ENCODE measurements at places on chromosomes 3 and 15.

- no peak for DNase-seq
Measured at GRCh38 chr3:37745076-37745475, 116.6 kb upstream of the CTDSPL start.

DNA sequence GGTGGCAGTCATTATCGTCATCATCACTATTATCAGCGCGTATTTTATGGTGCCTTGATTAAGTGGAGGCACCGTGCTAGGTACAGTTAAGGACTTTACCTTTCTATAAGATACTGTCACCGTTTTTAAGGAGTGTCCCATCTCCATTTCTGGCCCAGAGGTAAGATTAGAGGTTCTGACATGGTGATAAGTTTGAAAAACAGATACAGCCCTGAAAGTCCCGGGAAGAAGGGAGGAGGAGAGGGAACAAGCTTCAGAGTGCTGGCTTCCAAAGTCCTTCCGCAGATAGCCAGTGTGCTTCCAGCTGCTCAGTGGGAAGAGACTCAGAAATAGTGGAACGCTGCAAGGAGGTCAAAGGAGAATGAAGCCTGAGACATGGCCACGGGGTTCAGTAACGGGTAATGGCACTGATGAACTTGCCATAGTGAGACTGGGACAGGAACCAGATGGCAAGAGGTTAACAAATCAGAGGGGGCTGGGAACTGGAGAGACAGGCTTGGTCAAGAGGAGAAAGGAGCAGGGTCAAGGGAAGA is 9.1 kb upstream of the TM4SF4 start:
- no peak for DNase-seq

DNA sequence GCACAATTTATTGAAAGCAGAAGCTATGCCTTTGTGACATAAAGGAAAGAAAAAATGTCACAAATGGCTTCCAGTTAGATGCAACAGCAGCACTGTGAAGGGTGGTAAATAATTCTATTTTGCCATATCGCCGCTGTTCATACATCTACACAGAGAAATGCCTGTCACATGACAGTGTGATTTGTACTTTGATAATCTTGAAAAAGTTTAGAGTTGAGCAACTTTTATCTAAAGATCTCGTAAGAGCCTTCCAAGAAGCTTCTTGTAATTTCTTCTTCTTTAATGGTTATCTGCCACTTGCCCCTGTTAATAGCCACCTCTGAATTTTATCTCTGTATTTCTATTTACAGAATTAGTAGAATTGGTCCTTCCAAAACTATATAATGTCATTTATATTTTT is 192.3 kb downstream of the ATP8B4 start:
- DNase-seq: no peak

- no peak for DNase-seq
Measured at GRCh38 chr3:27094721-27095120, 274.5 kb downstream of the NEK10 start.

Measured in activated CD8-positive, alpha-beta memory T cell treated with anti-CD3 and anti-CD28 coated beads for 1 hour (primary cell).